ENCODE measurements at places on chromosomes 3 and 15.
A peak's percentile ranks its signal among the peaks of the same experiment; 100 is the strongest.

- no peak for DNase-seq
These were observed 55.2 kb downstream of the NPTN start for GRCh38 chr15:73578026-73578425.

DNA sequence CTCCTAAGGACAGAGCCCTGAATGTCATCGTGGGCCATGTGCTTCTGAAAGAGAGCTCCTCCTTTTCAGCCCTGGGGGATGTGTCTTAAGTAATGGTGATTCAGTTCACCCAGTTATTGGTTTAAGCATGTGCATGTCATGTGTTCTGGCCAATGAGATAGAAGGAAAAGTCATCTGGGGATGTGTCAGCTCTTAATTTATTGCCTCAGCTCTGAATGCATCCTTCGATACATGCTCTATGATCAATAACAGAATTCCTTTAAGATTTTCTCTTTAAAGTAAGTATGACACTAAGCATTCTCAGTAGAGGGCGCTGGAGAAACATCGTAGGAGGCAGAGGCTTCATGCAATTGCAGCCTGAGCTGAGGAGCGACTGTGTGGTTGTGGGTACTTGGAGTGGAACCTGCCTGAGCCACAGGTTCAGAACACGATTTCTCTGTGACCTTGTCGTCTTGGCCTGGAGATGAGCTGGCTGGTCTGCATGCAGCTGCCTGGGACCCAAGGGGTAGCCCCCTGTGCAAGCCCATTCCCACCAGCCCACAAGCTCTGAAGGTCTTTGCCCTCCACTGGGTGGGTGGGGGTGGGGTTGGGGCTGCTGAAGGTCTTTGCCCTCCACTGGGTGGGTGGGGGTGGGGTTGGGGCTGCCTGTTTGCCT lies 69.5 kb downstream of the C3orf38 start:
- peak; percentile 45 for DNase-seq

DNA sequence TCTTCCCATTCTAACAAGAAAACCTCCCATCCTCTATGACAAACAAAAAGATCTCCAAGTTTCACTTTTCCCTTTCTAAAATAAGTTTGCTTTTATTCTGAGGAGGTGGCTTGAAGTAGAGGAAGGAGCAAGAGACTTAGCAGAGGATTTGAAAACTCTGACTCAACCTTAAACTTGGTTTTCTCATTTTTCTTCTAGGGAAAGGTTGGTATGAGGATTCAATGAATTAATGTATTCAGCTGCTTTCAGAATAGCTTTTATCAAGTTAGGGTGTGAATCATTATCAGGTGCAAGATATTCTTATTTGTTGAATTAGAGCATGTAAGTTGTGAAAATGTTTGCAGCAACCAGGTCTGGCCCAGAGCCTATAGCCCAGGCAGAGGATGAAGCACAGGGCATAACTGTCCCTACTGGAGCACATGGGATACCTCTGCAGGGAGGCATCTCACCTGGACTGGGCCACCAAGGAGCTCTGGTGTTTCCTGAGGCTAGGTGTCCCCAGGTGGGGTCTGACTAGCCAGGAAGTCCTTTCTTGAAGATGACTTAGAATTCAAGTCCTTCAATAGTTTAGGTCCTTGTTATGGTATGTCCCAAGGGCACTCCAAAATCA lies 42.3 kb downstream of the SATB1 start:
- no peak for DNase-seq

DNA sequence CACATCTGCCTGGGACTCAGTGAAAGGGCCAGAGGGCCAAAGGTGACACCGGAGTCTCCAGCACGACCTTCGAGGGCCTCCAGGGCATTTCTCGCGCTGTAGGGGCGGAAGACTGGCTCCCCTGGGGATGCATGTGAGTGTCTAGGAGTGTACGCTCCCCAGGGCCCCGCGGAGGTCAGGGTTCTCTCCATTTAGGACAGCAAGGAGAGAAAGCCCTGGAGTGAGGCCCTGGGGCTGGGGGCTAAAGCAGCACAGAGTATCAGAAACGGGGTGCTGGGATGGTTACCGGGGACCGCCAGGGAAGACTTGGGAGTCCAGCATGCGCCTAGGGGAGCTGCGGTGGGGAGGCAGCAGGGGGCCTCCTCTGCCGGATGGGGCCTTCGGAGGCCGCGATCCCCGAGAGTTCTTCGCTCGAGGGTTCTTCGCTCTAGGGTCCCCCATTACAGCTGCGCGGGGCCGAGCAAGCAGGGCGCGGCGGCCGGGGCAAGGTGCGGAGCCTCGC lies 595 bp upstream of the APBA2 start:
- no peak for DNase-seq

DNA sequence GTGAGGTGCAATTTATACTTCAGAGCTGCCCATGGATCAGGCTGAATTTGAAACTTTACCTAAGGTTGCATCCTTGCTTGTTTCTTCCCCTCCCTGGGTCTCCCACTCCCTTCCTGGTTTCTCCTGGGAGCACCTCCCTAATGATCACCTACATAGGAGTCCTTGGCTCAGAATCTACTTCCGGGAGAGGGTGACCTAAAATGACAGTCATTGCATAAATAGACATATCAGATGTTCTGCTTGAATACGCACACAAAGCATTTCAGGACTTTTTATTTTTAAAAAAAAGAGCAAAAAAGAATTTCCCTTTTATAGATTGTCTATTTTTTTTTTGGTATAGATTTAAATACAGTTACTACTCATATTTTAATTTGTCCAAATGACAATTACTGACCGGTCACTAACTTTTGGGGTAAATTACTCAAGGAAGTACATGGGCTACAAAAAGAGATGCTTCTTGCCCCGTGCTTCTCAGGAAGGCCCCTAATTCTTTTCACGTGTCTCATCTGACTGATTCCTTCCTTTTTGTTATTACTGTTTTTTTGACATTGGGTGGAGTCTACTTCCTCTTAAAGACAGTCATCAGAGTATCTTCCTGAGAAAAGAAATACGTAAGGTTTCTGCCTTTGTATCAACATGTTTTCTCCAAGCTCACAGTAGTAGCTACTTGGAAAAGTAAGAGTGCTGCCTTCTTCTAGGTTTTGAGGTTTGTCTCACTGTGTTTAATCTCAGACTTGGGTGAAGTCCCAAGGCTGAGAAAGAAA lies 4.9 kb upstream of the MYZAP start:
- no peak for DNase-seq

GRCh38 chr3:15557511-15557946 lies 36.0 kb upstream of the COLQ start:
- peak; percentile 48 for DNase-seq

GRCh38 chr15:76147906-76148570 lies 88.3 kb downstream of the TMEM266 start:
- DNase-seq: peak; percentile 70

GRCh38 chr3:15964605-15965442 lies 167.0 kb upstream of the ANKRD28 start:
- DNase-seq: peak; percentile 19

GRCh38 chr3:191085091-191085490 lies 114.0 kb upstream of the OSTN start:
- DNase-seq: no peak

DNA sequence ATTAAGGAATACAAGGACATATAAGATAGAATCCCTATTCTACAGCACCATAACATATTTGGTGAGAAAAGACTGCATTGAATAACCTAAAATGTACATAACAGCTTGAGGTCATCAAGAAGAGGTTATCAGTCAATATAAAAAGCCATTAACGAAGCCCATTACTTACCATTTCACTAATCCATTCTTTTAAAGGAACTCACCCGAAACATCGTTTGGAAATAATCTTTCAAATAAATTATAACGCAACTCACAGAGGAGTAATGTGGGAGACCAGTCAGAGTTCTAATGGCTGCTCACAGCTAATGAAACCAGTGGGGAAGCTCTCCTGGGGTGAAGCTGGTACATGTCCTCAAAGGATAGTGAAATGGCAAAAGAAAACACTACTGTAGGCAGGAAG lies 188.4 kb downstream of the TBC1D5 start:
- DNase-seq: no peak

DNA sequence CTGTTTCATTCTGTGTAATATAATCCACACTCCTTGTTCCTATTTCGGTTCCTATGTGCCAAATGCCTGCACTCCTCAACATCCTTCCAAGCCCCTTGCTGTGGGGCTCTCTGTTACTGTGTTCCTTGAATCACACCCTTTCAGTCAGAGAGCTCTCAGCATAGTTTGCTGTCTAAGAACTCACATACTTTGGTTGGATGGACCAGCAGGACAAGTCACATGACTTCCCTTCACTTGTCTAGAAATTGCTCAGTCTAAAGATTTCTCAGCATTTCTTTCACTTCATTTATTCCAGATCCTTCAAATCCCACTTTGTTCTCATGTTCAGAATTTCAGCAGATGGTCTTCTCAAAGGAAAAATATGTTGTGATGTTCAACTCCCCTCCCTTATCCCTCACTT lies 203.5 kb upstream of the PFN2 start:
- DNase-seq: no peak

GRCh38 chr3:14473411-14473891 lies 66.7 kb downstream of the GRIP2 start:
- DNase-seq: no peak

DNA sequence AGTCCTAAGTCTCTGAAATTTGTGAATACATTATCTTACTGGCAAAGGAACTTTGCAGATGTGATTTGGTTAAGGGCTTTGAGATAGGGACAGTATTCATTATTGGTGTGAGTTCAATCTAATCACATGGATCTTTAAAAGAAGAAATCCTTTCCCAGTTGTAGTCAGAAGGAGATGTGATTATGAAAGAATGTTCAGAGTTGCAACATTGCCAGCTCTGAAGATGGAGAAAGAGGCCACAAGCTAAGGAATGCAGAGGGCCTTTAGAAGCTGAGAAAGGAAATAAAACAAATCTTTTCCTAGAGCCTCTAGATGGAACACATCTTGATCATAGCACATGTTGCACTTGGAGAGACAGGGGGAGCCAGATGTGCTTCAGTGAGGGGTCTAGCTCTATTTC lies 27.7 kb upstream of the SIAH2 start:
- no peak for DNase-seq

GRCh38 chr3:9246189-9246588 lies 3.3 kb downstream of the SRGAP3 start:
- no peak for DNase-seq

- peak; percentile 42 for DNase-seq
These were observed 634 bp downstream of the MINDY2 start for GRCh38 chr15:58771621-58772250.

GRCh38 chr3:171966533-171967136 lies 72.7 kb upstream of the FNDC3B start:
- DNase-seq: no peak

- DNase-seq: no peak
These were observed 646 bp upstream of the SLC35G2 start for GRCh38 chr3:136818191-136818768.

DNA sequence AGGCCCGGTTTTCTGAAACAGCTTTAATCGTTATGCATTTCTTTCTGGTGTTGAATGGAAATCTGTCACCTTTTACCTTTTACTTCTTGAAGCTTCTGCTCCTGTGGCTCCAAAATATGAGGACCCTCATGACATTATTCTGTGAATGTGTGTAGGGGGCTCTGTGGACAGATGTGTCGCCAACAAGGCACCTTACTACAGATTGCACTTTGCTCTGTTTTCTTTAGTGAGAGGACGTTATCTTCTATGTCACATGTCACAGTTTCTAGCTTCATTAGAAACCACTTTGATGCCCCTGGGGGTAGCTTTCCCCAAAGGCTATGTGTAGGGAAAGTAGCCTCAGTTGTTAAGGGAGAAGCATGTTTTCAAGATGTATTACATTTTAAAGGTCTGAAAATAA lies 195.6 kb downstream of the ZNF621 start:
- DNase-seq: no peak

- no peak for DNase-seq
These were observed 55.7 kb downstream of the PXYLP1 start for GRCh38 chr3:141287326-141287725.

- no peak for DNase-seq
These were observed 27.8 kb downstream of the DUSP7 start for GRCh38 chr3:52028572-52028971.

- no peak for DNase-seq
These were observed 14.4 kb downstream of the AGTR1 start for GRCh38 chr3:148711981-148712666.

DNA sequence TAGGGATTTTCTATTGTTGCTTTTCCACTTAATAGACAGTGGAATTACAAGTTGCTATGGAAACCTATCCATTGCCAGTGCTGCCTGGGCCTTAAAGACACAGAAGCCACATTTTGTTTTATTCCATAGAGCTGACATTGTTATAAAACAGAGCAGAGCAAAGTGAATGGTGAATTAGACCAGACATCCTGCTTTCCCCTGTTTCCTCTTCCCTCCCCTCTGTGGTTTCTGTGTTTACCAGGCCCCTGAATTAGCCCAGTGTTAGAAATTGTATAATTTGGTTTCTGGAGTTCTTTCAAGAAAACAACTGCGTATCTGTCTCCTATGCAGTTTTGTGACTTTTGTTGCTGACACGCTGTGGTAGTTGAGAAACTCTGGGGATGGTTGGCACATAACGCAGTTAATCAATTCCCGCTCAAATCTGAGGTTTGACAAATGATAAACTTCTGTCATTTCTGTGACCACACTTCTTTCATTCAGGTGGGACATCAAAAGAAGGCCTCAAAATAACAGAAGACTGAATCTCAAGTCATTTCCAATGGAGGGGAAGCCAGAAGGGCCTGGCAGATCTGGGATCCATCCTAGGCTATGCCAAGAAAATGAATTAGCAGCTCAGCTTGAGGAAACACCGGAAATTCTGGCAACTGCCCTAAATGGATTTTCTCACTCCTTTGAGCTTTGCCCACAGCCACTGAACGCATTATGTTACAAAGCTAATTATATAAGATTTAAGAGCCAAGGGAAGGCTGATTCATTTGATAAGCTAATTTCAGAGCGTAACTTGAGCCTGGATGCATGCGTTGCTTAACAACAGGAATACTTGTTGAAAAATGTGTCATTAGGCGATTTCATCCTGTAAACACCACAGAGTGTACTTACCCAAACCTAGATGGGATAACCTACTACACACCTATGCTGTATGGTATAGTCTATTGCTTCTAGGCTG lies 46.9 kb downstream of the NR1D2 start:
- DNase-seq: no peak

- DNase-seq: no peak
These were observed 977.6 kb downstream of the MCTP2 start for GRCh38 chr15:95208988-95209387.

GRCh38 chr15:71471347-71471746 lies 339.0 kb upstream of the NR2E3 start:
- no peak for DNase-seq

GRCh38 chr3:66400411-66401156 lies 100.2 kb downstream of the LRIG1 start:
- no peak for DNase-seq

DNA sequence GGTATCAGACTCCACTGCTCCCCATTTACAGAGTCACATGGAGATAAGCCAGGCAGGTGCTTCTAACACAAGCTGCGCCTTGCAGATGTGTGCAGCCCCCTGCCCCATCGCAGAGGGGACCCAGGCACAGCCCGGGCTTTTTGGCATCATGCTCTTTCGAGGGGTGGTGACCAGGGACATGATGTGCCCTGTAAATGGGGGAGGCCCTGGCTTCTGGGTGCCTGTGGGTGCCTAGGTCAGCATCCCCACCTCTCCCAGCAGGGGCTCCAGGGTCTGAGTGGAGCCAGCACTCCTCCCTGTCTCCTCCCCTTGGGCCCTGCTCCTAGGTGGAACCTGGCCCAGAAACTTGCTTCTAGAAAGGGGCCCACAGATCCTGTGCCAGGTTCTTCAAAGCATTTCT lies 15.2 kb downstream of the TRPM1 start:
- no peak for DNase-seq
